ENCODE measurements at places on chromosomes 5 and 9.
A peak's percentile ranks its signal among the peaks of the same experiment; 100 is the strongest.

GRCh38 chr9:6183227-6183551 lies 32.4 kb upstream of the IL33 start:
- no peak for DNase-seq

DNA sequence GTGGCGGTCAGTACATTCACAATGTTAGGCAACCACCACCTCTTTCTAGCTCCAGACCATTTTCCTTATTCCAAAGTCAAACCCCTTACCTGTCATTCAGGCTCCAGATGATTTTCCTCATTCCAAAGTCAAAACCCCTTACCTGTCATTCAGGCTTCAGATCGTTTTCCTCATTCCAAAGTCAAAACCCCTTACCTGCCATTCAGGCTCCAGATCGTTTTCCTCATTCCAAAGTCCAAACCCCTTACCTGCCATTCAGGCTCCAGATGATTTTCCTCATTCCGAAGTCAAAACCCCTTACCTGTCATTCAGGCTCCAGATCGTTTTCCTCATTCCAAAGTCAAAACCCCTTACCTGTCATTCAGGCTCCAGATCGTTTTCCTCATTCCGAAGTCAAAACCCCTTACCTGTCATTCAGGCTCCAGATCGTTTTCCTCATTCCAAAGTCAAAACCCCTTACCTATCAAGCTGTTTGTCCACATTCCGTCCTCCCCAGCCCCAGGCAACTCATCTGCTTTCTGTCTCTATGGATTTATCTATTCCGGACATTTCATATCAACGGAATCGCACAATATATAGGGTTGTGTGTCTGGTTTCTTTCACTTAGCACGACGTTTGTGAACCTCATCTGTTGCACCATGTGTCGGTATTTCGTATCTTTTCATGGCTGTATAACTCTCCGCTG lies 5.2 kb downstream of the PLEKHG4B start:
- DNase-seq, result no peak

DNA sequence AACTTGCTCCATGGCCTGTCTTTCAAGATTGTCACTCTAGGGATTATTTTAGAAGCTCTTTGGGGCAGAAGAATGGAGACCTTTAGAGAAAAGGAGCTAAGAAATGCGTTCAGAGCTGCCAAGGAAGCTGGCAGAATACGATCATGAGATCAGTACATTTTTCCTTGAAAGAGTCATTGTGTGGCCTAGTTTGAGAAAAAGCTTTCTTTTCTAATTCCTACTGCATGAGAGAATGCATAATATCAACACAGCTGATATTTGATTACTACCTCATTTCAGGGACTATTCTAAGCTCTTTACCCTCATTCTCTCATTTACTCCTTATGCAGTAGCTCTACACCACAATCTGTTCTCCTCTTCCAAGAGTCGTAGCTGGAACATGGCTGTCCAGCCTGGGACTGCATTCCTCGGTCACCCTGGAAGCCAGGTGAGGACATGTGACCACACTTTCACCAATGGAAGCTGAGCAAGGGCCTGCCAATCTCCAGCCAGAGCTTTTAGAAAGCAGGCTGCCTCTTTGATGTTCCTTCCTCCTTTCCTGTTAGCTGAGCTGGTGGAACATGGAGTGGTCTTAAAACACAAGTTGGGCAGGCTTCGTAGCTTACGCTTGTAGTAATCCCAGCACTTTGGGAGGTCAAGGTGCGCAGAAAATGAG lies 99.3 kb upstream of the LHFPL2 start:
- DNase-seq, result no peak

DNA sequence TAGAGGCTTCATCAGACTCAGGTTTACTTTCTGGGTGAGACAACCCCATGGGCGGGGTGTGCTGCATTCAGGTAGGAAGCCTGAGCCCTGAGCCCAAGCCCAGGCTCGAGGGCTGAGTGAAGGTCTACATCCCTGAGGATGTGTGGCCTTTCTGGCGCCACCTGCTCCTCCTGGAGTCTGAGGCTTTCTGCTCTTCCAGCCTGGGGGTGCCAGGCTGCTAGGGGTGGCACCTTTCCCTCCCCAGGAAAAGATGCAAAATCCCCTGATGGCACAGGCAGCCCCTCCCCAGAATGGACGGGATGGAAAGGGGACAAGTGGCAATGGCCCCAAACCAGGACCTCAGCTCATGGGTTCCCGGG lies 44.4 kb upstream of the PRRC2B start:
- DNase-seq, result no peak

DNA sequence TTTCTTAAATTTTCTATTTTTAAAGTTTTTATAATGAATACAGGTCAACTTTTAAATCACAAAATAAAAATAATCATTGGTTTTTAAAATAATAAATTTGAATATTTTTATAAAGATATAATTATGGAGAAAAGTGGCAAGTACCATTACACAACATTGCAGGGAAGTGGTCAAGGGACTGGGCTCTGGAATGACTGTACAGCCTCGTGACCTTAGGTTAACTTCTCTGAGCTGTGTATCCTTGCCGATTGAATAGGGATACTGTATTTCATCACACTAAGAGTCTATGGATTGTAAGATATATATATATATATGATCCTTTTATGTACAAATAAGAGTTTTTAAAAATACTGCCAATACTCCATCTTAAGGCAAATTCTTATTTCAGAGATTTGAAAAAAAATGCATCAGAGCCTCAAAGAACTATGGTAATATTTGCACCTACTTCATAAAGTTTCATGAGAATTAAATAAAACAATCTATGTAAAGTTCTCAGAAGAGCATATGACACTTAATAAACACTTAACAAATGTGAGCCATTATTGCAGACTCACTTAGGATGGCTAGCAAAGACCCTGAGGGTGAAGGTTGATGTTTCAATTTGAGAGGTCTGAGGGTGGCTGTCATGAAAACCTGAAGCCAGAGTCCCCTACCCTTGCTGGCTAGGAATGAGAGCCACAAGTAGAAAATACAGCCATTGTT lies 136.5 kb downstream of the CCDC192 start:
- DNase-seq, result no peak

GRCh38 chr5:168317521-168318147 lies 26.2 kb downstream of the WWC1 start:
- DNase-seq, result no peak

GRCh38 chr5:139577689-139578290 lies 16.7 kb downstream of the UBE2D2 start:
- no peak for DNase-seq

- no peak for DNase-seq
These were observed 555.5 kb upstream of the ST8SIA4 start for GRCh38 chr5:101458587-101458986.

- DNase-seq, result no peak
These were observed 60.3 kb downstream of the TEX10 start for GRCh38 chr9:100292414-100292813.

GRCh38 chr9:78437806-78438205 lies 140.9 kb downstream of the PSAT1 start:
- DNase-seq, result no peak

DNA sequence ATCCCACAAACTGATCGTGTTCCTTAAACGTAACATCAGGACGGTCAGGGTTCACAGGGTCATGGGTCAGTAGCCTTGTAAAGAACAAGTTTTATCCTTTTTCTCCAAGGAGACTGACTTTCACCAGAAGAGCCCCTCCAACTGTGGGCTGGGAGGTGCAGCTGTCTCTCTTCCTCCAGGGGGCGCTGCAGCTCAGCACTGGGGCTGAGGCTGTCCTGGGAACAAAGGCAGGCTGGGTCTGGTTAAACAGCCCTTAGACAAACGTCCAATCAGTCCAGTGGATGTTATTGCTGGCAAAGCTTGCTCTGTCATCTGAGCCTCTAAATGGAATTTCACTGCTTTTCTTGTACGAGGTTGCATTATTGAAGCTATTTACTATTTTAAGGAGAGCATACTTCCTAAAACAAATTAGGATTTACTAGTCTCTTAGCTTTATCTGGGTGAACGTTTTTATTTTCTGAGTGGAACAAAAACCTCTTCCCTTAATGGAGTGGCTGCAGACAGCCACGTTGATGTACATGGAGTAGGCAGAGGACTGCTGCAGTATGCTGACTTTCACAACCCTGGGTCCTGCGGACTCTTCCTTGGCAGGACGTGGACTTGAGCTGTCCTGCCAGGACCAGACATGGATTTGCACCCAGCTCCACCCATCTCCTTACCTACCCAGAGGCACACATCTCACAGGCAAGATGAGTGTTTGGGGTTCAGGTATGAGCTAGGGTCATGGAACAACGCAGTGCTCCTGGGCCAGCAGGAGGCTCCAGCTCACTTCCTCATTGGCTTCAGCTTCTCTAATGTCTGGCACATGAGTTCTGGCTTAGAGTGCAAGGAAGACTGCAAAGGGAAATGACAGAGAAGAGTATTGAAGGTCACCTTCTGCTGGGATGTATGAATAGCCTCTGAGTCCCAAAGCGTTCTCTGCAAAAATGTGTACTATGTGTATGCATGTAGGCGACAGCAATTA lies 7.8 kb downstream of the EXOSC2 start:
- peak; percentile 70 for DNase-seq

DNA sequence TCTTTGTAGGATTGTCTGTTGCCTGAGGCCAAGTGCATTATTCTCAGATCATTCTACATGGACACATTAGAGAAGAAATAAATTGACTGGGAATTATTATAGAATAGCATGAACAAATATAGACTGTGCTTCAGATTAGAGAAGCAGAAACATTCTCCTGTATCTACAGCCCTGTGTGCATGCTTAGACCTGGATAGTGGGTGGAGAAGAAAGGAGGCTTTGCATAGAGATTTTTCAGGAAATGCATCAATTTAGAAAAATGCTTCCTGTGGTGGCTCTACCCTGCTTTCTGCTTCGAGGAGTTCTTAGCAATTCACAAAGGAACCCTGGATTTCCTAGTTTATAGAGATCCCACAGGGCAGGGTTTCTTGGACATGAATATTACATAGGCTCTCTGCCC lies 66.7 kb downstream of the IRX1 start:
- no peak for DNase-seq

GRCh38 chr5:116864157-116864837 lies 289.7 kb upstream of the SEMA6A start:
- no peak for DNase-seq

- no peak for DNase-seq
These were observed 46.2 kb upstream of the KIF2A start for GRCh38 chr5:62259699-62260250.

- DNase-seq, result no peak
These were observed 18.5 kb downstream of the CCDC69 start for GRCh38 chr5:151205411-151205810.

DNA sequence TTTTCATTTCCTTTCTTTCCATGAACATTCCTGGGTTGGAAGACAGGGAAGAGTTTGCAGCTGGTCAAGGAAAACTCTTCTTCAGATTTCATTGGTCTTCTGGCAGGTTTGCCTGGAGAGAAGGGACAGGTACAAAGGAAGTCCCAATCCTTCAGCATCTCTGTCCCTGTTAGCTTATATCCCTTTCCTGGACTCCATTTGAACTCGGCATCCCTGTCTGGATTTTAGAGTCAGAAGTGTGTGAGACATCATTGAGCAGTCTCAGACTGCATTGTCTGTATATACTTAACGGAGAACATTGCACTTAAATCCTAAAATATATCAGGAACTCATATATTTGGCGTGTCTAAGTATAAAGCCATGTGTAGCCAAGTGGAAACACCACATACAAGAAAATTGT lies 54.9 kb downstream of the ADGRV1 start:
- no peak for DNase-seq

DNA sequence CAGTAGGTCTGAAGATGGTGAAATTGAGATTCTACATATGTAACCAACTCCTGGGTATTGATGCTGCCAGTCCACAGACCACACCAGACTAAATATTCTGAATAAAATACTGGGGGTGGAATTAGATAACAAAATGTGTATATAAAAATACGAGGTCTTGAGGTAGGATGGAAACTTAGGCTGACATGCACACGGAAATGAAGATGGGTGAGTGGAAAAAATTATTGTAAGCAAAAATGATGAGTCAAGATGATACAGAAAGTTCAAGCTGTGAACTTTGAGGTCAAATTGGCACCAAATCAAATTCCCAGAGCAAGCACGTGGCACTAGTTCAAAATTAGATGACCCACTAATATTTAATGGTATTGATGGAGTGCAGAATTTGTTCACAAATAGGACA lies 713.4 kb upstream of the ACO1 start:
- no peak for DNase-seq

DNA sequence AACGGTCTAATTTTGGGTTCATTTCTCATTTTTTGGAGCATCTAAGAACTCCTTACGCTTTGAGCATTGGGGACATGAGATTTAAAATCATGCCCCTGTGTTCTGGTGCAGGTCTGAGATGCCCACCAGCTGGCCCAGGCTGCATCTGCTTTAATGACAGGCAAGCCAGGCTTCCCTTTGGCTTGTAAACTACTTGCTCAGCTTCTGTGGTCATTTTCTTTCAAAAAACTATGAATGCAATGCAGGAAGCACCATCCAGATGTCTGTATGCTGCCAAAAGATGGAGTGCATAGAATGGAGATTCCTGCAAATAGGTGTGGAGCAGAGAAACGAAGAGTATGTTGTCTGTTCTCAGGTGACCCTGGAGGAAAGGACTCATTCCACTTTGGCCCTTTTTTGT lies 399.9 kb upstream of the ADAMTSL1 start:
- no peak for DNase-seq

GRCh38 chr9:114779352-114779845 lies 26.4 kb downstream of the TNFSF15 start:
- no peak for DNase-seq

DNA sequence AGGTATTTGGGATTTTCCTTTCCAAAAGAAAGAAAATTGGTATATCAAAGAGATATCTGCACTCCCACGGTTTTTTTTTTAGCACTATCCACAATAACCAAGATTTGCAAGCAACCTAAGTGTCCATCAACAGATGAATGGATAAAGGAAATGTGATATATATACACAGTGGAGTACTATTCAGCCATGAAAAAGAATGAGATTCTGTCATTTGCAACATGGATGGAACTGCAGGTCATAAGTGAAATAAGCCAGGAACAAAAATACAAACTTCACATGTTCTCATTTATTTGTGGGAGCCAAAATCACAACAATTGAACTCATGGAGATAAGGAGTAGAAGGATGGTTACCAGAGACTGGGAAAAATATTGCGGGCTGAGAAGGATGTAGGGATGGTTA lies 9.8 kb downstream of the ANKRD31 start:
- DNase-seq, result no peak

- no peak for DNase-seq
These were observed 63.3 kb downstream of the DCP2 start for GRCh38 chr5:113039934-113040285.

GRCh38 chr5:102106599-102106998 lies 189.5 kb downstream of the SLCO4C1 start:
- no peak for DNase-seq

- no peak for DNase-seq
These were observed 61.7 kb downstream of the TRIO start for GRCh38 chr5:14204785-14205321.

- DNase-seq, result no peak
These were observed 347.2 kb upstream of the CD180 start for GRCh38 chr5:67543720-67544270.

GRCh38 chr5:171428168-171428696 lies 8.8 kb downstream of the FGF18 start:
- DNase-seq, result no peak

DNA sequence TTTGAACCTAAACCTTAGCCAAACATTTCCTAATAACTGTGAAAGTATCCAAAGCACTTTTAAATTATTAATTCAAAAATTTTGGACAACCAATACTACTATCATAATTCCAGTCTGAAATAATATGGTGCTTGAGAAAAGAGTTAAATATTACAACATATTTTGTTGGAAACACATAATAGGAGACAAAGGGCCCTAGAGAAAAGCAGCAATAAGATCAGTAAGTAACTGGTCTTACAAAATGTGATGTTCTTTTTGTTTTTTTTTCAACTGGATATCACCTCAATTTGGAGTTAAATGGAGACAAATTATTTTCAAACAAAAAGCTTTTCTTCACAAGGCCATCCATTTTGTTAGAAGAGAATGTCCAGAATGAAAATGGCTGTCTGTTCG lies 21.1 kb downstream of the SRFBP1 start:
- no peak for DNase-seq
